ENCODE measurements at places on chromosomes 11 and 22. TPM values are rescaled to one million over a fixed set of nuclear protein-coding genes. Genes with fewer than 3 reads are reported as not detected.

DNA sequence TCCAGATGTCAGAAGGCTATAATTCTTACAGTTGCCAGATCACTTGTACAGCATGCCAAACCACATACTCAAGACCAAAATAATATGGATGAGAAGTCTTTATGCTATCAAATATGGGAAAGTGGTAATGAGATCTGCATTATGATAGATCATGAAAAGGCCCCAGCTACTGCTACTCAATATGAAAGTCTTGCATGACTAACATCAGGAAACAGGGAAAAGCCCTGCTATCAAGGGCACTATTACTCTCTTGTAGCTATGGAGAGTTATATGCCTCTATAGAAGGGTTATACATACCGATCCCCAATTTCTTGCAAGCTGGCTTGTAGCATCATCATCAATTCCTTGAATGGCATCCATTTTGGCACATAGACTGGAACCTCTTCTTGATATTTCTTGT, 30.2 kb upstream of the TMPRSS5 start:
- no peak overlapping the region for H3K4me3 ChIP-seq
- no peak for DNase-seq
- H3K36me3 ChIP-seq, result peaks cover 25% of the 10 kb centered on the region
- H3K27me3 ChIP-seq, result no peaks in the 10 kb centered on the region
- no peaks in the 10 kb centered on the region for H3K4me1 ChIP-seq

GRCh38 chr22:45769569-45770210, 98.1 kb downstream of the ATXN10 start:
- DNase-seq, result no peak
- no peaks in the 10 kb centered on the region for H3K36me3 ChIP-seq
- H3K4me3 ChIP-seq, result no peak overlapping the region
- no peaks in the 10 kb centered on the region for H3K4me1 ChIP-seq
- no peak overlapping the region for H3K27ac ChIP-seq
- H3K27me3 ChIP-seq, result no peaks in the 10 kb centered on the region

DNA sequence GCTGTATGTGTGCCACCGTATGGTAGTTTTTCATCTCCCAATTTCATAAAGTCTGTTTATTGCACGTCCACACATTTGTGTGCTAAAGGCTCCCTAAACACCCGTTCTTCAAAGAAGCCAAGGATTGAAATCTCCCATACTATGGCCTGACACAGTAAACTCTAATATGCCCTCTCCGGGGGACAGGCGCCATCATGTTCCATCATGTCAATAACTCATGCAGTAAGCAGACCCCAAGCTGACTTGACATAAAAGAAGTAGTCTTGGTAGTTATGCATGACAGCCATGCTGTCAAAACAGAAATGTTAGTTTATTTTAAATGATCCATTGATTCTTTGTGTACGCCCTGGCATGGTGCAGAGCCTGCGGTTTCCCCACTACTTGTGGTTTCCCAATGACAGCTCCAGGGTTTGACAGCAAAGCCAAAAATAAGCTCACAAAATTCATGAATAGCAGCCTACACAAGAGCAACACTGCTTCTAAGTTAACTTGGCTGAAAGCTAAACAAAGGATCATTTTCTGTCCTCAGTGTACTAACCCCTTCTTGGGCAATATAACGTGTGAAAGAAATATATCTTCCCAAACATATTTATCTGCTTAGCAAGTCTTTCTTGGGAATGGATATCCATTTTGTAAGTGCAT, 56.5 kb upstream of the CABP7 start:
- no peaks in the 10 kb centered on the region for H3K27me3 ChIP-seq
- DNase-seq, result no peak
- H3K4me1 ChIP-seq, result peaks cover 4% of the 10 kb centered on the region

The SYT8 gene
- total RNA-seq, result 3.4 TPM

DNA sequence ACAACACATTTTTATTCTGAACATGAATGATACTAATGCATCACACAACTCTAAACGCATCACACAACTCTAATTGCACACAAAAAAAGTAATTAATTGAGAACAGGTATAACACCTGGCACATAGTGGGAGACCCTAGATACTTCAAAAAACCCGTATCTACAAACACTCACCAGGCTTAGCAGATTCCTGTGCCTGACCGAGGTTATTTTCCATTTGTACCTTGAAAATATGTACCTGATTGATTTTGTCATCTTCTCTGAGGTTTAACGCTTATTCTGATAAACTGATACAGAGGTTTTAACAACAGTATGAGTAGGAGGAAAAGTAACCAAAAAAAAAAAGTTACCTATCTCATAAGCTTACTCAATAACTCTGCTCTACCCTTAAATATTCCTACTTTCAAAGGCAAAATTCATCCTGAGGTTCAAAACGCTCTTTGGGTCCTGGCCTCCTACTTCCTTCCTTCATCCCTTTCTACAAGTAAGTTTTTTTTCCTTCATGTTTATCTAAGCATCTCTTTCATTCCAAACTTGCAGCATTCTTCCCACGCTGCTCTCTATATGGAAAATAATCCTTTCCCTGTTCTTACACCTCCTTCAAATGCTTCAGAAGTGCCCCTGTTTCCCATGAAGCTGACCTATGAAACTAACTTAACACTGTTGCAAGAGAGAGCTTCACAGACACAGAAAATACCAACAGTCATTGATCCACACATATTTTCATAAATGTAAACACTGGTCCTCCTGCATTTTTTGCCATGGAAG, 73.3 kb downstream of the ETS1 start:
- H3K27me3 ChIP-seq, result no peaks in the 10 kb centered on the region
- peaks cover 88% of the 10 kb centered on the region for H3K4me1 ChIP-seq
- H3K36me3 ChIP-seq, result peaks cover 2% of the 10 kb centered on the region

DNA sequence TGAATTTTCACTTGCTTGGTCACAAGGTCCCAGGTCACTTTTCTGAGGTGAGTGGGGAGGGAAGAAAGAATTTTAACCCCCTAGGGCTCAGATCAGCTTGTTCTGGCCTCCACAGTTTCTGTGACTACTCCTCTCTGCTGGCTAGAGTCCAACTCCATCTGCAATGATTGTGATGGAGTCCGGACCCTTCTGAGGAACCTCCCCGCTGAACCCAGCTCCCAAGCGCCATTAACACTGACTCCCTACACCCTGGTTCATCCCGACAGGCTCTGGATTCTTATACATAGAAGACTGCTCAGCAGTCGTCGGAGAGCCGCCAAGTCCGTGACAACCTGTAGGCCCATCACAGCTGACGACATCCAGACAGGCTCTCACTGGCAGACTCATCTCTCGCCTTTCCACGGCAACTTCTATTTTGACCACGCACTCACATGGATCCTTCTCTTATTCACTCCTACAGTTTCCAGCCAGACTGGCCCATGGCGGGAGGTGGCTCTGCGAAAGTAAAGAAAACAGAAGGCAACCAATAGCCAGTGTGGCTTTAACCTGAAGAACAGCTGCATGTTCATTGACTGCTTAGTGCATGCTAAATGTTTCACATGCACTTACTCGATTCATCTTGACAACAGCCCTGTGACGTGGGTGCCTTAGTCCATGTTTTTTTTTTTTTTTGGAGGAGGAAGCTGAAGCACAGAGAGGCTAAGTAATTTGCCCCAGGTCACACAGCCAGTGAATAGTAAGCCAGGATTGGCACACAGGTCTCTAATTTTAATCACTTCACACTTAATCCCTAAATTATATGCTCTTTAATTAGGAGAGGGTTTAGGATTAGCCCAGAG, 68.0 kb upstream of the PRDM11 start:
- H3K4me3 ChIP-seq, result no peak overlapping the region
- DNase-seq, result no peak
- peaks cover 4% of the 10 kb centered on the region for H3K27me3 ChIP-seq
- no peak overlapping the region for H3K27ac ChIP-seq

The WT1 gene
- total RNA-seq, result not detected
